Pancreas (tissue), 10 donors: ENCODE measurements at places on chromosomes 16 and 17. TPM values are rescaled to one million over a fixed set of nuclear protein-coding genes. Genes with fewer than 3 reads are reported as not detected.

DNA sequence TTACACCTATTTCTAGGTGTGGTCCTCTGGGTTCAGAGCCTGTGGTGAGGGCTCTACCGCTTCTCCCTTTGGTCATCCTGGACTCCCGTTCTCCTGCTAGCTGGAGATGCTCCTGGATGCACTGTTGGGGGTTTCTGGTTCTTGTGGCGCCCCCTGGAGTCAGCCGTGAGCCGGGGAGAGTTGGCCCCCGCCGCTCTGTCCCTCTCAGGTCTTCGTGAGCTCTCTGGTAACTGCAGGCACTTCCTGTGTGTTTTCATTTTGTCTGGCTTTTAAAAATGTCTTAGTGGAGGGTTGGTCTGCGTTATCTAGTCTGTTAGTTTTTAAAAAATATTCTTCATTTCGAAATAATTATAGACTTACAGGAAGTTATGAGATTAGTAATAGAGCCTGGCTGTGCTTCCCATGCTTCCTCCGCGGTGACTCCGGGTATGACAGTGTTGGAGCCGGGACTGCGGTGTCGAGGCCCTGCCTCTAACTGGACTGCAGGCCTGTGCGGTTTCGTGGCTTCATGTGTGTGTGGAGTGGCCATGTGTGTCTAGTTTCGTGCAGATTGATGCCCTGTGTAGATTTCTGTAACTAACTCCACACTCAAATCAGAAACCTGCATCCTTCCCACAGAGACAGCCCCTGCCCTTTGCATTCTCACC lies 78.0 kb upstream of the ZNF750 start:
- DNase-seq, result no peak

The KRT222 gene
- 1.3 TPM for total RNA-seq

- no peak for DNase-seq
Observed at GRCh38 chr16:47377154-47377553, 83.7 kb downstream of the ITFG1 start.

GRCh38 chr16:67674851-67675578 lies 8.4 kb downstream of the C16orf86 start:
- DNase-seq, result no peak

DNA sequence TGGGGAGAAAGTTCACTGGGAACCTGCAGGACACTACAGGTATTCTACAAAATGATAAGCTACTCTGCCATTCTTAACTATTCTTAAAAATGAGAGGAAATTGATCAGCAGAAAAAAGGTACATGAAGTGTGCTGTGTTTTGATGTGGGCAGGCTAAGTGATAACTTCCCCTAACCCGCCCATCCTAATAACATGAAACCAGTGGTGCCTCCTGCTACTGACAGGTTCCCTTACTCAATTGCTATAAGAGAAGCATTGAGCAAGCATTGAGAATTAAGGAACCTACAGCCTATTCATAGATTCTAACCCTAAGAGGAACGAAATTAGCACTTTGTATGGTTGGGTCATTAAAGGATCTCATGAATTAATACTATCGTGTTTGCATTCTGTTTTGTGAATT lies 18.9 kb downstream of the XYLT1 start:
- no peak for DNase-seq

GRCh38 chr17:28071891-28072606 lies 29.6 kb downstream of the NLK start:
- DNase-seq, result no peak

- DNase-seq, result no peak
Observed at GRCh38 chr16:72764015-72764654, 283.8 kb downstream of the ZFHX3 start.

DNA sequence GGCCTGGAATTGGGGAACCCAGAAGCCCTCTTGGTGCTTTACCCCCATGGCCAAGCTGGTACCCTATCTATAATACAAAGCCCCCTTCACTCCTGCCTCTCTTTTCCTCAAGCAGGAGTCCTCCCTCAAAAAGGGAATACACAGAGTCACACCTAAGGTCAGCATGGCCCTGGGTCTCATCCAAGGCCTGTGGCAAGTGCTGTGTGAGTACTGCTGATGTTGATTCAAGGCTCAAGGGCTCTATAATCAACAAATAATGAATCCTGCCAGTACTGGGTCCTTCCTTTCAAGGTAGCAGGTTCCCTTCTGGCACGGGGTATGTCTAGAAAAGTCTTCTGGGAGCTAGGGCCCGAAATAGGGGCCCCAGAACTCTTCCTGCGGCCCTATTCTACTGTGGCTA lies 187.3 kb downstream of the CYB561 start:
- DNase-seq, result no peak

- no peak for DNase-seq
Observed at GRCh38 chr17:33992113-33992512, 263.0 kb upstream of the CCL2 start.

The MT1E gene
- 36.1 TPM for total RNA-seq
